ENCODE measurements at places on chromosomes 13 and 19.

DNA sequence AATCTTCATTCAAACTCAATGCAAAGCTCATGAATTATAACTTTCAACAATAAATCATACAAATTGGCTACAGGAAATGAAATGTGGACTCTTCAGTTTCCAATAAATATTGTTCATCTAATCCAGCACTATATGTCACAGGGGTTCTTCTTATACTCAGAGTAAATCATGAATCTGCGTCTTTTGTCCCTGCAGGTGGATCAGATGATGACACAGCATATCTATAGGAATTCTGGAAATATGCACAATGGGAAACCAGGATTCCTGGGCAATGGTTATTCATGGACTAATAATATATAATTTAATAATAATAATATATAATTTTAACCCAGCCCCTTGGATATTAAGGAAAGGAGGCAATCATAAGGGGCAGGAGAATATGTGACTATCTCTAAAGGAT lies 8.4 kb downstream of the ZNF573 start:
- DNase-seq: no peak

- DNase-seq: peak; percentile 40
Observed at GRCh38 chr13:69857183-69857821, 250.3 kb upstream of the ATXN8OS start.

- no peak for DNase-seq
Observed at GRCh38 chr19:49758292-49758691, 4.8 kb downstream of the TSKS start.

GRCh38 chr19:35123573-35123972 lies 8.0 kb downstream of the FXYD3 start:
- DNase-seq: no peak

- DNase-seq: peak; percentile 39
Observed at GRCh38 chr19:16571822-16572331, 338 bp downstream of the SLC35E1 start.

DNA sequence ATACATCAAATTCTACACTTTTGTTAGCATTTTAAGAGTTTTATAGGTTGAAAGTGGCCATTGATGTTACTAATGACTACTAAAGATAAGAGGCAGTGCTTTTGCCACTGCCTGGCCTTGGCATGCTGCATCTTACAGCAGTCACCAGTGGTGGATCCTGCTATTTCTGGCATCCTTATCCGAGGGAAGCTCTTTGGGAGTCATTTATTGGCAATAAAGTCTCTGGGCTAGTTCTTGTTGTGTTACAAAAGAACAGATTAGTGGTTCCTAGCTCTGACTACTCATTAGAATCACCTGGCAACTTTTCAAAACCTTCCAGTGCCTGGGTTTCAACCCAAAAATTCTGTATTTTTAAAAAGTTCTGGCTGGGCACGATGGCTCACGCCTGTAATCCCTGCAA lies 94.5 kb downstream of the ZMYM2 start:
- DNase-seq: no peak

GRCh38 chr19:49767381-49767780 lies 580 bp downstream of the AP2A1 start:
- DNase-seq: no peak

DNA sequence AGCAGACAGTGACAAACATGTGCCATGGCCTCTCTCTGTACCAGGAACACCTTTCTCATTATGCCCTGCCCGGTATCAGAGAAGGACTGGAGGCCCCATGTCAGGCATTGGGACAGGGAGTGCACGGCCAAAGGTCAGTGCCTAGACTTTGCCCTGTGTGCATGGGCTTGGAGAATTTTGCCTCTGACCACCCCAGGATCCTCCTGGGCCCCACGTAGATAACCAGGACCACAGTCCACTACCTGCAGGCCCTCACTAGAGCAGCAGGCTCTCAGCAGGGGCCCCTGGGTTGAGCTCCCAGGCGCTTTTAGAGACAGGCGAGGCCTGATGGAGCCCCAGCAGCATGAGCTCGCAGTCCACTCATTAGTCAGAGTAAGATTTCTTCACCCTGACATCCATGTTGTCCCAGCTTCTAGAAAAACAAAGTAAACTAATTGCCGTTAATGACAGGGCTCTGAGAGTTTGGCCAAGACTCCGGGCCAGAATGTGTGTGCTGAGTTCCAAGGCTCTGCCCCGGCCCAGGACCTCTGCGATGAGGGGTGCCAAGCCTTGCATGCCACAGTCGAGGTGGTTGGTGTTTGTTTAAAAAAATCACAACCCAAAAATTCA lies 42.7 kb downstream of the CAPN12 start:
- DNase-seq: no peak

- DNase-seq: peak; percentile 36
Observed at GRCh38 chr19:11551603-11552235, 7.3 kb downstream of the ELOF1 start.

GRCh38 chr19:48405850-48406249 lies 12.4 kb downstream of the GRIN2D start:
- no peak for DNase-seq

DNA sequence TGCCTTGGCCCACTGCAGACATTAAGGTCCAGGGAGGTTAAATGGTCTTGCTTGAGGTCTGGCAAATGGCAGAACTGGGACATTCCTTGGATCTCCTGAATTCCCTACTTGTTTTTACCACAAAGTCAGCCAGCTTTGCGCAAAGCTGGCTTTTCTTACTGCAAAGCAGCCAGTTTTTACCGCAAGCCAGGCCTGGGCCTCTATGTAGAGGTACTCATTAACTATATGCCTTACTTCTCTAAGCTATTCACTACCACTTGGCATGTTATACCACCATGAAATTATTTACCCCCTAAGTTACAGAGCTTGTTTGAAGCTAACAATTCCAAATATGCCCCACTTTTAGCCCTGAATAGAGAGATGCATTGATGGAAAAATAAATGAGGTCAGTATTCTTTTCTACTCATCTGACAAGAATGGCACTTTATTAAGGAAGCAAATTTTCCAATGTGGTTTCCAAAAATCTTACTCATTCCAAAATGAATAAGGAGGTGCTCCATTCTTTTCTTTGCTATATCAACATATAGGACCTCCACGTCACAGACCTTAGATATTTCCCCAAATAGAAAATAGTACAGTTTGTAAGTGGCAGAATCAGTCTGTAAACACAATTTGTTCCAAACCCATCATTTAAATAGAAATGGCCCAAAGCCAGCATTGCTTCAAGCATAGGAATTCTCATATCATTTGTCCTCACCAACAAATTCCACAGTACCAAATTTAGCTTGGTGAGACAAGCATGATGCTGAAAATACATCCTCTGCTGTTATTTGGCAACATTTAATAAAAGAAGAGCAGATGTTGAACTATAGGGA lies 143.9 kb upstream of the TSC22D1 start:
- peak; percentile 77 for DNase-seq

DNA sequence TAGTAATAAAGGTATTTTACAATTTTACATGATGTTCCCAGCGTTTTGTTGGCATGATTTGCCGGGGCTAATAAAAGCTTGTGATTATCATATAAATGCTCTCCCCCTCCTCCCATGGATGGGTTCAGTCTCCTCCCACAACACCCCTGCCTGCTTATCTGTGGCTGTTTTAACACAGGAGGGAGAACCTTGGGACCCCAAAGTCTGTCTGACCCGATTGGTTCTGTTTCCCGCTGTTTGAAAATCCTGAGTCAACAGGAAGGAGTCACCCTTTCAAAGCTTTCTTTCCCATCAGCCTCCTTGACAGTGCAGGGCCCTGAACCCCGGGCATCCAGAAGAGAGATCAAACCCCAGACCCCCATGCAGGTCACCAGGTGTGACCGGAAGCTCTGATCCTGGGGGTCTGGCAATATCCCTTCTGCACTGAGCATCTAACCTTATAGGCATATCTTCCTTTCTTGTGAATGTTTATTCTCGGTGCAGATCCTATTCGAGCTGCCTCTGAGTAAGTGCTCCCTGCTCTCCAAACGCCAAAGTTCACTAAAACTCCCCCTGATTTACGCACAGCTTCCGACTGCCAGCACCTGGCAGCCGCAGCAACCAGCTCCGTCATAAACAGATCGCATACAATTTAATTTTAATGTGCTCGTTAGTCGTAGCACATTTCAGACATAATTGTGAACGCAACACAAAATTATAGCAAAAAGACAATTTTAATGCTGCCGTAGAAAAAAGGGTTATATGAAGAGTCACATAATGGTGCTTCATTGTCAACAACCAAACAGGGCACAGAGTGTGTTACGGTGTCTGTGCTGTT lies 74.8 kb downstream of the TSHZ3 start:
- DNase-seq: no peak

- DNase-seq: no peak
Observed at GRCh38 chr19:48351341-48351752, 12.4 kb downstream of the TMEM143 start.

- peak; percentile 87 for DNase-seq
Observed at GRCh38 chr13:39612023-39612637, 9.1 kb upstream of the LHFPL6 start.

DNA sequence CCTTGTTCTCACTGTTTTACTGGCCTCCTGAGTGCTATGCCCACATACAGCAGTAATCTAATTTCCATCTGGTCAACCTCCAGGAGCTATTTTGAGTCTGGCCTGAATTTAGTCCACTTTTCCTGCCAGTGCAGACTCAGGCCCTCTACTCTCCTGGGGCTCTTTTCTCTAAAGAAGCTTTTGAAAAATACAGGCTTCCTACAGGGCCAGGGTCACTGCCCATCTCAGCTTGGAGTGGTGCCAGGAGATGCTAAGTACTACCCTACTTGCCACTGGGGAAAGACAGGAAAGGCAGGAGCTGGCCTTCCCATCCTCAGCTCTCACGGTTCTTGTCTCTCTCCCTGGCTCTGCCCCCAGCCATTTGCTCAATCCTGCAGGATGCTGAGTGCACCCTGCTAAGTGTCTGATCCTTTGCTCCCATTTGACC lies 101.7 kb upstream of the SERP2 start:
- DNase-seq: peak; percentile 81

DNA sequence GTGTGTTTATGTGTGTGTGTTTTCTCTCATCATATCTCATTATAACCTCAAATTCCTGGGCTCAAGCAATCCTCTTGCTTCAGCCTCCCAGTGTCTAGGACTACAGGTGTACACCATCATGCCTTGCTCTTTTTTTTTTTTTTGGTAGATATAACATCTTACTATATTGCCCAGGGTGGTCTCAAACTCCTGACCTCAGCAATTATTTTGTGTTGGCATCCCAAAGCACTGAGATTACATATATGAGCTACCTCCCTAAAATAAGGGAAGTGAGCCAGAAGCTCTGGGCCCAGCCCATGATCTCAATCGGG lies 448 bp upstream of the ZNF543 start:
- DNase-seq: no peak

- no peak for DNase-seq
Observed at GRCh38 chr13:51958217-51958547, 53.1 kb downstream of the ATP7B start.

- no peak for DNase-seq
Observed at GRCh38 chr13:75486146-75487062, 4.4 kb upstream of the TBC1D4 start.

DNA sequence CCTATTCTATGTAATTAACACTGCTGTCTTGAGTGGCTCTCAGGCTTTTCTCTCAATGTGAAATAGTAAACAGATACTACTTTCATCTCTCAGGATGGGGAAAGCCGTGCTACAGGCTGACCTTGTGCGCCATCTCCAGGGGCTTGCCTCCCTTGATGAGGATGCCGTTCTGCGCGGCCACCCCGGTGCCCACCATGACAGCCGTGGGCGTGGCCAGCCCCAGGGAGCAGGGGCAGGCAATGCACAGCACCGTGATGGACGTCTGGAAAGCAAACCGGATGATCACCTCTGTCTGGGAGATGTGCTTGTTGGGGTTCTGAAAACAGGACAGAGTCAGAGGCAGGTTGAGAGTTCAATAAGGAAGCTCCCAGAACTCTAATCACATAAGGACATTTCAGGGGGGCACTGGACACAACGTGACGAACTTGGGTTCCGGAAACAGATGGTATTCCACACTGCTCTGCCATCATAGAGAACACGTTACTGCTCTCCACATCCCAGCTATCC lies 65.0 kb downstream of the ATP7B start:
- DNase-seq: no peak

GRCh38 chr19:46241626-46242025 lies 12.1 kb downstream of the IGFL1 start:
- no peak for DNase-seq

DNA sequence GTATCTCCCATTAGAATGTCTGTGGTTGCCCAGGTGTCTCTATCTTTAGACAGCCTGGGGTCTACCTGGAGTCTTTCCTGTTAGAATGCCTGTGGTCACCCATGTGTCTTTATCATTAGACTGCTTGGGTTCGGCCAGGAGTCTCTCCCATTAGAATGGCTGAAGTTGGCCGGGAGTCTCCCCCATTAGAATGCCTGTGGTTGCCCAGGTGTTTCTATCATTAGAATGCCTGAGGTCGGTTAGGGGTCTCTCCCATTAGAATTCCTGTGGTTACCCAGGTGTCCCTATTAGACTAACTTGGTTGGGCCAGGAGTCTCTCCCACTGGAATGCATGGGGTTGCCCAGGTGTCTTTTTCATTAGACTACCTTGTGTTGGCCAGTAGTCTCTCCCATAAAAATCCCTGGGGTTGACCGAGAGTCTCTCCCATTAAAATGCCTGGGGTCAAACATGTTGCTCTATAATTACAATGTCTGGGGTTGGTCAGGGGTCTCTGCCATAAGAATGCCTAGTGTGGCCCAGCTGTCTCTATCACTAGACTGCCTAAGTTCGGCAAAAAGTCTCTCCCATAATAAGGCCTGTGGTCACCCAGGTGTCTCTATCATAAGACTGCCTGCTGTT lies 1448.7 kb downstream of the UQCRFS1 start:
- DNase-seq: no peak

- DNase-seq: peak; percentile 80
Observed at GRCh38 chr13:80684217-80684991, 343.5 kb upstream of the SPRY2 start.

- DNase-seq: no peak
Observed at GRCh38 chr13:107516517-107516916, 698.8 kb downstream of the LIG4 start.

DNA sequence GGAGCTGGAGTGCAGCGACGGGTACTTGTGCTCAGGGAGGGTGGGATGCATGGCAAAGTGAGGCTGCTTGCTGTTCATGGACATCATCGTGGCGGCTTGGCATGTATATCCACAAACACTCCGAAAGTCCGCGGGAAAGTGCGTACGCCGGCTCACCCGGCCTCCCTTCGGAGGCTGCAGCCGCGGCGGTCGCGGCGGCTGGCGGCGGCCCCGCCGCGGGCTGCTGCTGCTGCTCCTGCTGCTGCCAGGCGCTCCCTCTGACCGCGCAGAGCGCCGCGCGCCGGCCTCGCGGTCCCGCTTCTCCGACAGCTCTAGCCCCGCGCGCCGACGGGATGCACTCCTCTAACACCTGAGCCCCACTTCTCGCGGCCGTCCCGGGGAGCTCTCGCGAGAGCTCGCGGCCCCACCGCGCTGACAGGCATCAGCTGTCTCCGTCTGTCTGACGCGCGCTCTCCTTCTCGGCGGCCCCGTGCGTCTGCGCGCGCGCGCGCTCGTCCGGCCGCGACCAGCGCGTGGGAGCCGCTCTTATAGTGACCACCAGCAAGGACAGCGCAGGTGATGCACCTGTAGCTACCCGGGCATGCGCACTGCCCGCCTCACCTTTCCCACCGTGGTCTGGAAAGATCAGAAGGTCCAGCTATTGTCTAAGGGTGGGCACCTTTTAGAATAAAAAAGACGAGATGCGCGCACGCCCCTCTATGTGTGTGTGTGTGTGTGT lies at the start of gene POU4F1:
POU4F1 (minus strand) TSS at position 313 of the 718 bp plus-strand sequence; CDS start at position 87, 226 bp downstream.
- DNase-seq: peak; percentile 81

GRCh38 chr19:1410136-1410786 lies 2.9 kb downstream of the DAZAP1 start:
- DNase-seq: no peak
